ENCODE measurements at places on chromosomes 1 and 21.

- DNase-seq: no peak
Observed at GRCh38 chr1:70353601-70354331, 756 bp downstream of the ANKRD13C start.

DNA sequence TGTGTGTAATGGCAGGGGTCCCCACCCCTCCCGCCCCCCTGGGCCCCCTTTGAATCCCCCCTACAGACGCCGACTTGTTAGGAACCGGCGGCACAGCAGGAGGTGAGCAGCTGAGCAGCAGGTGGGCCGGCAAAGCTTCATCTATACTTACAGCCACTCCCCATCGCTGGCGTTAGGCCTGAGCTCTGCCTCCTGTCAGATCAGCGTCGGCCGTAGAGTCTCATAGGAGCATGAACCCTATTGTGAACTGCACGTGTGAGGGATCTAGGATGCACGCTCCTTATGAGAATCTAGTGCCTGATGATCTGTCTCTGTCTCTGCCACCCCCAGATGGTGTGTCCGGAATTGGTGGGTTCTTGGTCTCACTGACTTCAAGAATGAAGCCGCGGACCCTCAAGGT, 14.9 kb upstream of the VPS26C start:
- DNase-seq: no peak

DNA sequence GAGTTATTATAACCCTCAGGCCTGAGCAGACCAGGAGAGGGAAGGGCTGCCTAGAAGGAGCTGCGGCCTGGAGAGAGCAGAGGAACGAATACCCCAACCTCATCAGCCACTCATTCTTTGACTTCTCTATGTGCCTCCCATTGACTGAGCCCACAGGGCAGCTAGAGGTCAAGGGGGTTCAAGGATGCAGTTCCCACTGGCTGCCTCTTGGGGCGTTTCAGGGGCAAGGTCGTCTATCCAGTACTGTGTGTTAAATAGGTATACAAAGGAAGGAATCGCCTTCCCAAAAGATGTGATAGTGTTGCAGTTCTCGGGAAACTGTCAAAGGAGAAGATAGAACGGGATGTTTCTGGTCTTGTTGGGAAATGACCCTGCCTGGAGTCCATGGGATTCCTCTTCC, 250.6 kb downstream of the PRDM2 start:
- no peak for DNase-seq

GRCh38 chr1:164618202-164618564, 59.2 kb downstream of the PBX1 start:
- no peak for DNase-seq

DNA sequence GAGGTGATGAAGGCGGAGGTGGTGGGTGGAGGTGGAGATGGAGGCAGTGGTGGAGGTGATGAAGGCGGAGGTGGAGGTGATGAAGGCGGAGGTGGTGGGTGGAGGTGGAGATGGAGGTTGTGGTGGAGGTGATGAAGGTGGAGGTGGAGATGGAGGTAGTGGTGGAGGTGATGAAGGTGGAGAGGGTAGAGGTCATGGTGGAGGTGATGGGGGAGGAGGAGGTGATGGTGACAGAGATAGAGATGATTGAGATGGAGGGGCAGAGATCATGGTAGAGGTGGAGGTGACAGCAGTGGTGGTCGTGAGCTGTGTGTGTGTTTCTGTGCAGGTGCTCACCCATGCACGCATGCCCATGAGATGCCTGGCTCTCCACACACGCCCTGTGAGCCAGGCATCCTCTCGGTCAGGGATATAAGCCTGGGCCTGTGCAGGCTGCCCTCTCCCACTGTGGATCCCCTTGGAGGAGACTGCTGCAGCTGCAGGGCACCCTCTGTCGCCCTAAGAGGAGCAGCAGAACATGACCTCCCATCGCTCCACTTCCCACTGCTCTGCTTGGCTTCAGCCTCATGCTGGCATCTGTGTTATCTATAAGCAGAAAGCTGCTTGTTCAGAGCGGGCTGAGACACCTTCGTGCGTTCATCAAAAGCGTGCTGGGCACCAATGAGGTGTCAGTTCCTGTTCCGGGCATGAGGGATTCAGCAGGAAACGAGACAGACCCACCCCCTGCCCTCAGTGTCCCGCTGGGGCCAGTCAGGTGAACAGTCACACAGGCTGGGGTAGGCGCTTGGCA, 20.5 kb upstream of the NPHP4 start:
- DNase-seq: no peak

DNA sequence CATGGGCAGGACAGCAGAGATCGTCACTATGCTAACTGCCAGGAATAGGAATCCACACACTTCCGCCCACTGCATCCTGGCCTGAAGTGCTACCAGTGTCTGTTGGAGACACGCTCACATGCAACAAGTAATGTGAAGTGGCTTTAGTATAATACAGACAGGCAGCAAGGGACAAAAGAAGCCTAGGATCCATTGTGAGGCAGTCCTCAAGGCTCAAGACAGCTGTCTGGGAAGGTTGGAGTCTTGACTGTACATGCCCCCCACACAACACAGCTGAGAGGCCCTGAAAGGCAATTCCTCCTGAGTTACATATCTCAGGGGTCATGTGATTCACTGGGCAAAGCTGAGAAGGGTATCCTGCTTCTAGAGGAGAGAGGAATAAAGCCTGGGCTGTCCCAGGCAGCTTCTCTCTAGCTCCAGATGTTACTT, 39.9 kb upstream of the CD1D start:
- no peak for DNase-seq

DNA sequence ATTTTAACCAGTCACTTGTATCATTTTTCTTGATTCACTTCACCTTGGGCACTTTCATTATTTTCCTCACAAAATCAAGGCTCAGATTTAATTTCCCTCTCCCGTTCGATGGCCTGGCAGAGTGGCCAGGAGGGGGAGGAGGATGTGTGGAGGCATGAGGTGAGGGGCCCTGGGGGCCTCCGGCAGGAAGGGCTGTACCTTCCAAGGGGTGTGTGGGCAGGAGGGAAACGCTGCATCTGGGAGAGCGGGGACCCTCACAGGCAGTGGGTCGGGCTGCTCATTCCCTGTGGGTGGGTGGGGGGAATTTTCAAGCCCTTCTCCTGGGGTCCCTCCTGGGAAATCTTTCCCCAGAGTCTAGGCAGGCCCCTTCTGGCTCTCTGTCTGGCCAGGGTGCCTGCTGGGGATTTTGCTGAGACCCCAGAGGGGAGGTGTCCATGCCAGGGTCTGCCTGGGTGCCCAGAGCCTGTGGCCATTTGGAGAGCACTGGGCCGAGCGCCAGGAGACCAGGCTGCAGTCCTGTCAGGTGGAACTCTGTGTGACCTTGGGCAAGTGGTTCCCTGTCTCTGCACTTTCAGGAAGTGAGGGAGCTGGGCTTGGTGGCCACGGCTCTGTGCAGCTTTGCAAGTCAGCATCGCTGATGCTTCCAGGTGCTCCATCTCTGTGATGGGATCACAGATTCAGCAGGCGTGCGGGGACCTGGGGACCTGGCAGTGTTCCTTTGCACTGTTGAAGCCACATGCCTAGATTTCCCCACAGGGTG, 81.9 kb upstream of the C1orf174 start:
- DNase-seq: no peak

GRCh38 chr21:35198565-35198964, 149.5 kb upstream of the RUNX1 start:
- DNase-seq: no peak

GRCh38 chr1:32474954-32475353, 10.1 kb downstream of the ZBTB8B start:
- no peak for DNase-seq

GRCh38 chr1:151472856-151473731, 13.8 kb upstream of the POGZ start:
- peak; percentile 53 for DNase-seq

DNA sequence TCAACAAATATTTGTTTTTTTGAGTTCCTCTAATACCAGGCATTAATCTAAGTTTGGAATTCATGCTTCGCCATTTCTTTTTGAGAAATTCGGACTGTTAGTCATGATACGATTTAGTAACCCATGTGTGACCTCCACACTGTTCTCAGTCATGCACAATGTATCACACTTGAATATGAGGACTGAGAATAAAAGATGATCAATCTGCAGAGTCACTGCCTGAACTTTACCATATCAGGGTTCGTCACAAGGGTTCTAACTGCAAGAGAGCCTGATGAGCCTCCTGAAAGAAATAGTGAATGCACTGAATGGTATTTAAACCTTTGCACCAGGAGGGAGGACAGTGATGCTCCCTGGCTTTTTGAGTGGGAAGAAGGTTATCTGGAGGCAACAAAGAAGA, 10.9 kb upstream of the FASLG start:
- DNase-seq: no peak

GRCh38 chr1:1262071-1262470, 11.6 kb downstream of the UBE2J2 start:
- DNase-seq: no peak

- no peak for DNase-seq
Observed at GRCh38 chr1:164611754-164612642, 53.0 kb downstream of the PBX1 start.

DNA sequence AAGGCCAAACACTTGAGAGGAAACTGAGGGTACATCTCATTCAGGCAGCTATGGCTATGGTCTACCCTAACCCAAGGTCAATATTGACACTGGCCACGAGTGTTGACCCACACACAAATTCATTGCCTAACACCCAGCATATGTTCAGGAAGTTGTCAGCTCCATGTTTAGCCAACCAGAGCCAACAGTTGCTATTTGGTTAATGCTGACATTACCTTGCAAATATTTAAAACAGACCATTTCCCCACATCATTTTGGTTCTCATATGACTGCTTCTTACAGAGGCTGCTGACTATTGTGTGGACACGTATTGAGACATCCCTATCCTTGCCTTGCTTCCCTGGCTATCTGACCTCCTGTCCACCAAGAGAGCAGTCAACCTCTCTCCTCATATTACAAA, 97.3 kb downstream of the LMX1A start:
- no peak for DNase-seq

- DNase-seq: no peak
Observed at GRCh38 chr1:22376546-22376945, 75.1 kb upstream of the ZBTB40 start.

- DNase-seq: no peak
Observed at GRCh38 chr1:247198781-247199180, 27.0 kb upstream of the ZNF124 start.

GRCh38 chr1:36693603-36694002, 210.9 kb upstream of the CSF3R start:
- no peak for DNase-seq

GRCh38 chr1:165738794-165739193, 29.9 kb downstream of the TMCO1 start:
- no peak for DNase-seq

GRCh38 chr21:35840197-35840799, 220.0 kb downstream of the SETD4 start:
- DNase-seq: peak; percentile 58

DNA sequence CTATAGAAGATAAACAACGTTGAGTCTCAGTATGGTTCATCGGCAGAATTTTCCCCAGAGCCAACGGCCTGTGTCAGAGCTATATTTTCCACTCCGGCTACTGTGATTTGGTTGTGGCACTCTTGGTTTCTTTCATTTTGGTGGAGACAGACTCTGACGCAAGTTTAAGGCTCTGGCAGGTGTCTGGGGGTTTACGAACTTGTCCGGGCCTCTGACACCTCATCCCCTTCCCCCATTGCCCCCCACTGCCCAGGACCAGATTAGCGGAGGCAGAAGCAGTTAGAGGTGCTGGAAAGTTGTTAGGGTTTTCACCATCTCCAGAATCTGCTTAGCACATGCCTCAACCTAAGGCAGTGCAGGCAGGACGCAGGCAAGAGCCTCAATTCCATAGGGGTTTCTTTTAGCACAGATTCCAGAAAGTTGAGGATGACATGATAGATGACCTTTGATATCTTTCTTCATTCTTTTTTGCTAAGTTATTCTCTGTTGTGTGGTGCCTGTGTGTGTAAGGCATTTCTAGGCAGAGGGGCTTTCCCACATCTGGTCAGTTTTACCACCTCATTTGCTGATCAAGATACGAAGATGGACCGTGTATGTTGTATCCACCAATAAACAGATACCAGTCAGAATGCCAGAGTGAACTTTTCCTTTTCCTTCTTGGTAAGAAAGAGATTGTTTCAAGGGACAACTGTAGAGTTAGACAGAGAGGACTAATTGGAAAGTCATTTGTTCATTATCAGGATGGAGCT, 18.4 kb upstream of the IL10 start:
- no peak for DNase-seq

GRCh38 chr1:9658199-9658598, 6.7 kb downstream of the PIK3CD start:
- no peak for DNase-seq

DNA sequence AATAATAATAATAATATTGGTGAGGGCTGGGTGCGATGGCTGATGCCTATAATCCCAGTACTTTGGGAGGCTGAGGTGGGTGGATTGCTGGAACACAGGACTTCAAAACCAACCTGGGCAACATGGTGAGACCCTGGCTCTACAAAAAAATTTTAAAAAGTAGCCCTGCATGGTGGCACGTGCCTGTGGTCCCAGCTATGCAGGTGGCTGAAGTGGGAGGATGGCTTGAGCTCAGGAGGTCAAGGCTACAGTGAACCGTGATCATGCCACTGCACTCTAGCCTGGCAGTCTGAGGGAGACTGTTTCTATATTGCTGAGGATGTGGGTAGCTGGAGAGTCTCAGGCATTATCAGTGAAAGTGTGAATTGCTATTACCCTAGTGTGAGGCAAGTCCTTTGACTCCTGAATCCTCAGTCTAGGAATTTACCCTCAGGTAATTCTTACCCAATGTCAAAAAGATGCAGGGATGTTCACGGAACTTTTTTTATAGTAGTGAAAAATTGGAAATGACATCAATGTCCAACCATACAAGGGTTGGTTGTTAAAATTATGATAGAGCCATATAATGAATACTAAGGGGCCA, 61.8 kb upstream of the RPL11 start:
- DNase-seq: no peak

DNA sequence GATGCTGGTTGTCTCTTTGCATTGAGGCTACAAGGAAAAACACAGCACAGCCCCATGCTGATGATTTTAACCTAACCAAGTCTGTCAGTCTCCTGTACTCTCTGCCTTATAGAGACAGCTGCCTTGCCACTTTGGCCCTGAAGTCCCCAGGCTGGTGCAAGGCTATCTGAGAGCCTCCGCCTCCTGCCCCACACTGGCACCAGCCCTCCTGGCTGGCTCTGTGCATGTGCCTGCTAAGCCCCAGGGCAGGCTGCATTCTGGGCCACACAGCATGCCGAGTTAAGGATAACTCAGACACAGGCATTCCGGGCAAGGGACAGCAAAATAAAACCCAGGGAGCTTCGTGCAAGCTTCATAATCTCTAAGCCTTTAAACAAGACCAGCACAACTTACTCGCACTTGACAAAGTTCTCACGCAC, 910 bp downstream of the RUNX1 start:
- DNase-seq: no peak

DNA sequence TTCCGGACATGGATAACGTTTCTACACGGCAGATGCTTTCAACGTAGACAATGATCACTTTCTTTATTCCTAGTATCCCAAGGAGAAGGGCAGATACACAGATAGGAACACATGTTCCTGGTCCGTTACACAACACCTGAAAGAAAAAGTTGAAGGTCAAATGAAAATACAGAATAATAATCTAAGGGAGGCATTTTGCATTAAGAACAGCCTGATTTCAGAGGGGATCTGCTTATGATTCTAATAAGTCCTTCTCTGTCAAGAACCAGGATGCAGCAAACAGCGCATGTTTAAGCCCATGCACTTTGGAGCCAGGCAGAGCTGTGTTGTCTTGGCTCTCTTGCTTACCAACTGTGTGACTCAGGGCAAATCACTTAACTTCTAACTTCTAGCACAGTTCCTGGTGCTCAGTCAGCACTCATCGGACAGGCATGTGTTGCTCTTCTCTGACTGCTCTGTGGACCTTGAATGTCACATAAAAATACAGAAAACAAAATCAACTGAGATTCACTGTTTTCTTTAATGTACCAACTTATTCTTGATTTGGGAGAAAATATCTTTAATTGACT, 56.3 kb upstream of the CNN3 start:
- no peak for DNase-seq

GRCh38 chr1:11874258-11874562, 15.5 kb upstream of the NPPB start:
- DNase-seq: no peak

All from ureter (tissue), 1 donor.